ENCODE measurements at places on chromosomes 2 and 18. TPM values are rescaled to one million over a fixed set of nuclear protein-coding genes. Genes with fewer than 3 reads are reported as not detected.

SLC19A3 gene
- 1.2 TPM for polyA plus RNA-seq

METAP1D gene
- 0.60 TPM for polyA plus RNA-seq

TWIST2 gene
- 0.92 TPM for polyA plus RNA-seq

SLC14A1 gene
- not detected for polyA plus RNA-seq

PLGLB1 gene
- polyA plus RNA-seq: 2.0 TPM

SLC40A1 gene
- 216 TPM for polyA plus RNA-seq

LINC00305 gene
- not detected for polyA plus RNA-seq

TDRD15 gene
- polyA plus RNA-seq: not detected

HTR2B gene
- 0.23 TPM for polyA plus RNA-seq

Data from sigmoid colon (tissue), 7 donors.